T-helper 2 cell (primary cell): ENCODE measurements at places on chromosomes 11 and 22.

GRCh38 chr22:28594797-28595462, 84.7 kb downstream of the TTC28 start:
- DNase-seq, result no peak

DNA sequence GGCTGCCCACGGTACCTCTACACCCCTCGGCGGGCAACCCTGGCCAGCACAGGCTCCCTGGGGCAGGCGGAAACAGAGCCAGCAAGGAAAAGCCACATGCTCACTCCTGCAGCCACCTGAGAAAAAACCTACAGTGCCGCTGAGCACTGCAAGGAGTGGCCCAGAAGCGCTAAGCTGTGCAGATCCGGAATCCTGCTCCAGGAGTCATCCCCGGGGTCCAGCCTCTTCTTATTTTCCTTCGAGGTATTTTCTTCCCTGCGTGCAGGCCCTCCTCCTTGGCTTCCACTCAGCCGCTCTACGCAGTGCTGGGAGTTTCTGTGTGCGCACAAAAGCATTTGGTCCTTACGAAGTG, 81.0 kb downstream of the TRMU start:
- DNase-seq, result no peak

DNA sequence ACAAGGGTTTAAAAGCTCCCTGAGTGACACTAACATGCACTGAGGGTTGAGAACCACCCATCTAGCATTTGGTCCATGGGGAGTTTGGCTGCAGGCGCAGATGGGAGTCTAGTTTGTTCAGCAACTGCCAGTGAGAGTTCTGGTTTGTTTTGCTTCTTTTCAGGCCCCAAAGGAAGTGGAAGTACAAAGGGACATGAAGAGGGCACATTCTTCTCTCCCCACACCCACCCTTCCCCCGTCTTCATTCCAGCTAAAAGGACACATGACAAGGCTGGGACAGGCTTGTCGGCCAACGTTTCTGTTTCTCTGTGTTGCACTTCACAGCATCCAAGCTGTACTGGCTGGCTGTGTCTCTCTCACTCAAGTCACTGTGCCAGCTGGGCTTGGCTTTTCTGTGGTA, 8.2 kb upstream of the ENDOD1 start:
- no peak for DNase-seq

DNA sequence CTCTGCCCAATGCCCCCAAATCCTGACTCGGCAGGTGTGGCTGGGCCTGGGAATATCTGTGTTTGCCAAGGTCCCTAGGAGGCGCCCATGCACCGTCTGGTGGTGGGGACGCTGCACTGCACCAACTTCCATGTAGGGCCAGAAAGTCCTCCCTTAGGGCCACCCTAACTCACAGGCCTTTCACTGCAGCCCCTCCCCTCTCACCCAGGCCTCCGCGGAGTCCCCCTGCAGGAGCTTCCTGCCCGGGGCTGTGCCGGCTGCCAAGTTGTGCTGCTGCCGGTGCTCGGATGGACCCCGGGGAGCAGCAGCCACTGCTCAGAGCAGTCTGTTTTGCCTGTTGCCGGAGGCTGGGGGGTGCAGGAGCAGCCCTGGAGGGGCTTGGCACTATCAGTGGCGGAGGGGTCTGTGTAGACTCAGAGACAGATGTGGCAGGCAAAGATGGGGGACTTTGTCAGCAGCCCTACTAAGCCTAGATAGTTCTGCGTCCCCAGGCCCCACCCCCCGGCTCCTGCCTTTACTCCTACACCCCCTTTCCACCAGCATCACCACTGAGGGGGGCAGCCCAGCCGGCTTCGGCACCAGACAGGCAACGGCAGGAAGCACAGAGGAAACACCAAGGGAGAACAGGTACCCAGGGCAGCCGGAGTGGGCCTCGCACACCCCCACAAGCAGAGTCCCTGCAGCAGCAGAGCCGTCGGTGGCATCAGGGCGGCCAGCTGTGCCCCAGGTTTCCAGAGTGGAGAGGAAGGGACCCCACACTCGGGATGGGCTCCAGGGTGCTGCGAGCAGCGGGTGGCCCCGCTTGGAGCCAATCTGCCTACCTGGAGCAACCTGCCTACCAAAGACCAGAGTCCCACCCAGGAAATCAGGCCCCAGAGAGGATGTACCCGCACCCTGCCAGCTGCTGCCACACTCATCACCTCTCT, 124.3 kb downstream of the TRIM29 start:
- no peak for DNase-seq

DNA sequence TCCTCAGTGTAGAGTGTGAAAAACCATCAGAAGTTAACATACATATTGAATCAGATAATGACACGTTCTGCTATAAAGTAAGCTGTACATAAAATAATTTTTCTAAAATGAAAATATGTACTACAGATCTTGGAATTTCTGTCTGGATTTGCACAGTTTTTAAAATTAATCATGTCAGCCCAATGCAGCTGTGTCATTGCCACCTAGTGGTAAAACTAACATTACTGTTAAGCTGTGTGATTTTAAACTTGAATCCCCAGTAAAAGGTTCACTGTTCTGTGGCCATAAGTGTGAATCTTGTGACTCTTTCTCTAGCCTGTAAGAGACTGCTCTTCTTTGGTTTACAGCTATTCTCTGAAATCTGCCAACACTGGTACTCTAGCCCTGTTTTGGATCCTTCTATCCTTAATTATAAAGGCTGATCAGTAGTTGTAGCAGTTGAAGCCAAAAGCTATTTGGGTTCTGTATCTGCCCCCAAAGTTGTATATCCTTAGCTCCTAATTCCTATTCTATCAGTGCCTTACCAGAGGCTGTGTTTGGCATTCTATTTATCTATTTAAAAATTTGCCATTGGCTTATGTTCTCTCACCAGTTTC, 4.0 kb downstream of the JRKL start:
- DNase-seq, result peak; percentile 58

GRCh38 chr22:50563413-50564160, 868 bp upstream of the SYCE3 start:
- DNase-seq, result no peak

DNA sequence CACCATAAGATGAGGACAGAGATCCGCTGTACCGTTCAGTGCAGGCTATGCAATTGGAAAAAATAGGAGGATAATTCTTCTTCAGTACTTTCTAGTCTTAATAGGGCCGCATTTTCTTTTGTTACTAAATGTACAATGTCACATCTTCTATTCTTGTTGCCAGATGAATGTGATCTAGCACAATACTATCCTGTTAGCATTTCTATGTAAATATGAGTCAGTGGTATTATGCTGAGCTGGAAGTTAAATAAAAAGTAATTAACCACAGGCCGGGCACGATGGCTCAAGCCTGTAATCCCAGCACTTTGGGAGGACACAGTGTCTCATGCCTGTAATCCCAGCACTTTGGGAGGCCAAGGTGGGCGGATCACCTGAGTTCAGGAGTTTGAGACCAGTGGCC, 24.4 kb upstream of the BIRC3 start:
- no peak for DNase-seq

DNA sequence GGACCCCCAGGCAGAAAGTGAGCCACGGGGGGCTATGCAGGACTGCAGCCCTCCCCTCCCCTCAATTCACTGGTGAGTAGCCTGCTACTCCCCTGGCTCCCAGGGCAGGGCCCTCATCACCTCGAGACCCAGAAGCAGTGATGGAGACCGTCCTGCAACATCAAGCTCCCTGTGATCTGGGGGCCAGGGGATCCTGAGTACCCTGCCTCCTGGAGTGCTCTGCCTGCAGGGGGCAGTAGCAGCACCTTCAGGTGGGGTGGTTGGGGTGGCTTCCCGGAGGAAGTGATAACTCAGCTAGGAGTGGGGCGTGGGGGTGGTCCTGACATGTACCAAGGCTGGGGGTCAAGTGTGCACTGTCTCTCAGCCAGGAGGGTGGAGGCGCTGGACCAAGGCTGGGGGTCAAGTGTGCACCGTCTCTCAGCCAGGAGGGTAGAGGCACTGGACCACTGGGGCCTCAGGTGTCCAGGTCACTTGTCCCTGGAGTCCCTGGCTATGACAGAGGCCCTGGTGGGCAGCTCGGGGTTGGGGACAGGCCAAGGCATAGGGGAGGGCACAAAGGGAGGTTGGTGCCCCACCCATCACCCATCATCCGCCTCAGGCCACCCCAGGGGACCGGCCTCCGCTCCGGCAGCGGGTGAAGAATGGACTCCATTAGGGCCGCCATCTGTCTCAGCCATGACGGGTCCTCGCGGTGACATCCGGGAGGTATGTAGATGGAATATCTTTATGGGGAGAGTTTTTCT, 9.4 kb downstream of the RTN4R start:
- no peak for DNase-seq

- no peak for DNase-seq
These were observed 19.1 kb downstream of the PIK3C2A start for GRCh38 chr11:17188675-17189074.

DNA sequence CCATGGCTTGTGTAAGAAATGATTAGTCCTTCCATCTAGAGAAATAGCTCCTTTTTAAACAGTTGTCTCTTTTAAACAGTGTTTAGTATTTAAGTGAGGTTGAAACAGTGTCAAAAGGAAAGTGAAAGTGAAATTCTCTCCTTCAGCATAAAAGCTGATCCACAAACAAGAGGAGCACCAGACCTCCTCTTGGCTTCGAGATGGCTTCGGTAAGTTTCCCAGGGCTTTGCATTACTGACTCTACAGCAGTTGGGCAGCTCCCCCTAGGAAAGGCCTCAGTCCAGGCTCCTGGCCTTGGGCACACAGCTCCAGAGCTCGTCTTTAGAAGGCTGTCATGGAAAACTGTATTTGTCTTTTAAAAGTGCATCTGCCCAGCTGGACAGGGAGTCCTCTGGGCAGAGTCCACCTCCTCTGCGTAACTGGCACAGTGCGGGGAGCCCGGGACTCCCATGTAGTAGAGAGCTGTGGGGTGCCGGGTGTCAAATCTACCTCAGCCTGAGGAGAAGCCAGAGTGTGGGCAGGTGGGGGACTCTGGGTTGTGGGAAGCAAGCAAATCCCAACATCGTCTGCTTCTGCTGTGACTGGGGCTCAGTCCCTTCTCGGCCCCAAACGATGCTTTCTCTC, at the start of gene PLAAT4:
PLAAT4 (plus strand) TSS at position 140 of the 624 bp plus-strand sequence; CDS start at position 201, 61 bp downstream.
- no peak for DNase-seq

DNA sequence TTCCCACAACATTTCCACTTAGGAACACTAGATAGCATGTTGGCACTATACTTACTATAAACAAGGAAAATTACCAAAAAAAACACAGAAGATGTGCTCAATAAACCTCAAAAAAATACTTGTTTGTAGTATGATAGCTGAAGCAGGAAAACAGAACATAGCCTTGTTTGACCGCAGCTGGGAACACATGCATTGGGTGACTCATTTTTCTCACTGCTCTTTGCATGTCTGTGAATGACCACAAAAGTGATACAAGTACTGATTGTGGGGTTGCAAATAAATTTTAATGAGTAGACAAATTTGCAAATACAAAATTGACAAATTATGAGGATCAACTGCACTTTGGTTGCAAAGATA, 22.8 kb upstream of the GUCY1A2 start:
- peak; percentile 56 for DNase-seq

GRCh38 chr11:114397349-114397982, 2.8 kb downstream of the C11orf71 start:
- no peak for DNase-seq
